ENCODE measurements at places on chromosomes 11 and 22.
A peak's percentile ranks its signal among the peaks of the same experiment; 100 is the strongest.

- no peak for DNase-seq
These were observed 6.9 kb downstream of the SMPD1 start for GRCh38 chr11:6397156-6397555.

DNA sequence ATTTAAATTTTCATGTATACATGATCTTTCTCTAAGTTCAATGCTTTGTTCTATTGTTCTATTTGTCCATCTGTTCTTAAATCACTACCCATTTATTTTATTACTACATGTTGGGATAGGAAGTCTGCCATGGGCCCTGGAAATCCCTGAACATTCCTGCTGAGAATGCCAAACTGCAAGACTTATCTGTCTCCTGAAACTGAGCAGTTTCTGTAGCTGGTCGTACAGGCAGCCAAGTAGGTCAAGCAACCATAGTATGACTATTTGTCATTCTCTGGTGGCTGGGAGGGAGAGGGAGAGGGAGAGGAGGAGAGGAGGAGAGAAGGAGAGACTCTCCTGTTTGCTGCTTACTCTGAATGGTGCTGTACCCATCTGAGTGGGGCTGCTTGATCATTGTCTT lies 82.8 kb upstream of the SNX19 start:
- no peak for DNase-seq

DNA sequence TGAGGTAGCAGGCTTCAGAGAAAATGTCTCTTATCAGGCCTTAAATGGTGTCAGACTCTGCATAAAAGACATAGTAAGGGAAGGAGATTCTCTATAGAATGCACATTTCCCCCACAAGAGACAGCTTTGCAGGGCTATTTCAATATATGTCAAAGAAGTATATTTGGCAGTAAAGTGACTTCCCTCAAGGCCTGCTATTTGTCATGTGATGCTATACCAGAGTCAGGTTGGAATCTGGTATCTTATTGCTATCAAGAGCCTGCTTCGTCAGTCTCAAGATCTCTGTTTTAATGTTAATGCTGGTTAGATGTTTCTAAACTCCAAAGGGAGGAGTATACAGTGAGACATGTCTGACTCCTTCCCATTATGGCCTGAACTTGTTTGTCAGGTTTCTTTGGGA lies 40.4 kb upstream of the MTMR2 start:
- no peak for DNase-seq

GRCh38 chr11:77422687-77423086 lies 51.2 kb downstream of the PAK1 start:
- DNase-seq, result no peak

DNA sequence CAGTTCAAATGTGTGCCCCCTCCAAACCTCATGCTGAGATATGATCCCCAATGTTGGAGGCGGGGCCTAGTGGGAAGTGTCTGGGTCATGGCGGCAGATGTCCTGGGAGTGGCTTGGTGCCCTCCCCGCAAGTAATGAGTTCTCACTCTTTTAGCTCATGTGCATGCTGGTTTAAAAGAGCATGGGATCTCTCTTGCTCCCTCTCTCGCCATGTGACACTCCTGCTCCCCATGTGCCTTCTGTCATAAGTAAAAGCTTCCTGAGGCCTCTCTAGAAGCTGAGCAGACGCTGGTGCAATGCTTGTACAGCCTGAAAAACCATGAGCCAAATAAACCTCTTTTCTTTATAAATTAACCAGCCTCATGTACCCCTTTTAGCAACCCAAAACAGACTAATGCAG lies 98.8 kb downstream of the SGSM3 start:
- no peak for DNase-seq

DNA sequence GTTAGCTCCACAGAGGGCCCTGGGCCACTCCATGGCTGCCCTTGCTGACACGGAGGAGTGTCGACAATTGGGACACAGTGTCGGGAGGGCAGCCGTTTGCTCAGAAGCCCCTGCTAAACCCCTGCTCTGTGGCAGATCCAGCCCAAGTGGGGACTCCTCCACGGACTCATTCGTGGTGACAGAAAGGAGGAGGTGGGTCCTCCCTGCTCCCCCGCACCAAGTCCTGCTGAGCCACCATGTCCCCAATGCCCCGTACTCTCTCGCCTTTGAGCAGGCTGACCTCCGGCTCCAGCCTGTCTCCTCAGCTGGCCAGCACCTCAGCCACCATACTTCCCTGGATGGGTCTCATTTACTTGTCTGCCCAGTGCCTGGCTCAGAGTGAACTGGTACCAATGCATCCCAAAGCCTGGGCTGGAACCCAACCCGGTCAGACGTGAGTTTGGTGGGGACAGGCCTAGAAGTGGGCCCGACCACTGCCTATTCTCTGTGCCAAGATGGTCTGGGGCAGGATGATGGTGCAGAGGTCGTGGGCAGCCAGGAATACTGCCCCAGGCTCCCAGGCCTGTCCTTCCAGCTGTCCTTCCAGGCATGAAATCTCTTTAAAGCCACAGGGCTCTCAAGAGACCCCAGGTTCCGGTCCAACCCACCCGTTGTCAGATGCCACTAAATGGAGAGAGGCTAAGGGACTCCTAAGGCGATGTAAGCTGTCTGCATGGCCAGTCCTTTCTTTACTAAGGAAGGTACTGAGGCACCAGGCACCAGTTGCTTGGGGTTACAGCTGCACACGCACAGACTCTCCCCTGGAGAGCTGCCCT lies 4.3 kb downstream of the CBX6 start:
- DNase-seq, result no peak

GRCh38 chr11:87368151-87368550 lies 330.4 kb downstream of the TMEM135 start:
- no peak for DNase-seq

DNA sequence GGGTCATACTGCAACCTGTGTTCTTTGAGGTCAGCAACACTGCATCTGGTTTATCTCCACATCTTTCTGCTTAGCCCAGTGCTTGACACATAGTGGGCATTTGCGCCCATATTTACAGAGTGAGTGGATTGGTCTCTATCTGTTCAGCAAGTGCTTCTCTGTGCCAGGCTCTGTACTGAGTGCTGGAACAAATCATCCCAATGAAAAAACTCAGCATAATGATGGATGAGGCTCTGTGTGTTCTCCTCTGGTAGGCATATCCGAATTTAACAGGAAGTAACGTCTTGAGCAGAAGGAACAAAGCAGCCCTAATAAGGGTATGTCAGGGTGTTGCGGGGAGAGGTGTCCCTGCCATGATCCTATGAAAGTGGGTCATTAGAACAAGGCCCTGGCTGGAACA lies 46.0 kb downstream of the MCM5 start:
- no peak for DNase-seq

GRCh38 chr11:120332822-120333716 lies 3.1 kb upstream of the ARHGEF12 start:
- DNase-seq, result no peak

GRCh38 chr11:68371171-68372041 lies 59.0 kb downstream of the LRP5 start:
- no peak for DNase-seq

DNA sequence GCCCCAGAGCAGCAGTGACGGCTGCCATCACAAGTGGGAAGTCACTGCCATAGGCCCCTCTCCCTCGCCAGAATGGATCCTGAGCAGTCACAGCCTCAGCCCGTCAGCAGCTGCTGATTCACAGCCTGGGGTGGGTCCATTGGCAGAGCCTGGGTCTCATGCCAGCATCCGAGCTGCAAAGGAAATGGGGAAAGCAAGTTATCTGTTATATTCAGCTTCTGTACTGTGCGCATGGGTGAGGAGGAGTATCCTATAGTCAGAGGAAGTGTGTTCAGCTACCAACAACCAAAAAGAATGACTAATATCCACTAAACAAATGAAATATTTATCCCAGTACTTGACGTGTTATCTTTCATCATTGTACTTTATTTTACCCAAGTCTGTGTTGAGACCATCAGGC lies 119.7 kb downstream of the RCN1 start:
- DNase-seq, result no peak

DNA sequence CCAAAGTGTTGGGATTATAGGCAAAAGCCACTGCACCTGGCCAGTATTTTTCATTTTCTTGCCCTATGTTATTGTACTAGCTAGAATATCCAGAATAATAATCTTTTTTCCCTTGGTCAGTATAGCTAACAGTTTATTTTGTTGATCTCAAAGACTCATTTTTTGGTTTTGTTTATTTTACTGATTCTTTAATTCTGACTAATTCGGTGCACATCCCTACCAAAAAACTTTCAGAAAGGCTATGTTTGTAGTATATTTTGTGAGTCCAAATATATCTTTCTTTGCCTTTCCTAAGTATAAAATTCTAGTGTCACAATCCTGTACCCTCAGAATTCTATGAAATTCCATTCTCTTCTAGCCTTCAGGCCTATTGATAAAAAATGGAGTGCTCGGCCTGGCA lies 84.3 kb downstream of the PHF21A start:
- DNase-seq, result no peak

DNA sequence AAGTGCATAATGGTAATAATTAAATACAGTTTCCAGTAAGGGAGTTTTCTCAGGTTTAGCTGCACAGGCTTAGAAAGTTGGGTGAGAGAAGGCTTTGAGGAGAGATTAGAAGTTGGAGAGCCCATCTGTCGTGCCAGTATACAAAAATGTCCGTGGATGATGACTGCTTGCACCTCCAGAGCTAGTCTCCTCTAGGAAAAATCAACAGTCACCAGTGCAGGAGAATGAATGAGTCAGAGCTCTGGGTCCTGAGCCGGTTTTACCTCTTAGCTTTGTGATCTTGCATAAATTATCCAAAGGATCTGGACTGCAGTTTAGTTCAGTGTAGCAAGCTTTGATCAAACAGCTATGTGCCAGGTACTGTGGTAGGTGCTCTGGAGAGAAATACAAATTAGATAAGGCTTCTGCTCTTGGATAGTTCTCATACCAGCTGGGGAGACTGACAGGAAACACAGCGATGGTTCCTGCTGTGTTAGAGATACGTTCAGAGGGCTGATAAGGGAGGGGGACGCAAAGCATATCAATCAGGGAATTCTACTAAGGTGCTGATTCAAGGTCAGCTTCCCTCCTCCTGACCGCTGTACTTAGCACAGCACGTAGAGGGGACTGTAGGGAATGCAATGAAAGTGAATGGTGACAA lies 125.9 kb downstream of the TEAD1 start:
- DNase-seq, result no peak

DNA sequence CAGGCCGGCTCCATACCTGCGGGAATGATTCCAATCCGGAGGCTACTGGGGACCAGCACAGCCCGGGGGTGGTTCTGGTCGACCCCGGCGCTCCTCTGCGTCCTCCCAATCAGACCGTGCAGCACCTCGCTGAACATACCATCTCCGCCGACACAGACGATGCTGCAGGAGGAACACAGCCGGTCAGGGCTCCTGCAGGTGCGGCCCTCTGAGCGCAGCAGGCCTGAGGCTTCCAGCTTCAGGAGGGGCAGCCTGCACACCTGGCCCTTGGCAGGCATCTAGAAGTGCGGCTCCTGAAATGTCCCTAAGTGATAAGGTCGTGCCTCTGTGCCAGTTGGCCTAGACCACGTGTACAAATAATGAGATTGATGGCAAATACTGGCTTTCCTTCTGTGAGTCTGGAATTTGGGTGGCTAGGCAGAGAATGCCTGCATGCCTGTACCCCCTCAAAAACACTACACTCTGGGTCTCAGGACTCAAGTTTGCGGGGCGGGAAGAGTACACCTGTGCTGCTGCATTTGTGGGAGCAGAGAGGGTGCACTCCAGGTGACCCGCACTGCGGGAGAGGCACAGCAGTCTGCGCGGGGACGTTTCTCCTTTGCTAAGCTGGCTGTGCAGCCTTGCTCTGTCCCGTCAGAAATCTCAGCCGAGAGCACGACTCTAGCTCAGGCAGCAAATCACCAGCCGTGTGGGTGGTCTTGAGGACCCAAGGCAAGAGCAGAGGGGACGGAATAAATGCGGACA lies 30.1 kb downstream of the CERK start:
- DNase-seq, result no peak

DNA sequence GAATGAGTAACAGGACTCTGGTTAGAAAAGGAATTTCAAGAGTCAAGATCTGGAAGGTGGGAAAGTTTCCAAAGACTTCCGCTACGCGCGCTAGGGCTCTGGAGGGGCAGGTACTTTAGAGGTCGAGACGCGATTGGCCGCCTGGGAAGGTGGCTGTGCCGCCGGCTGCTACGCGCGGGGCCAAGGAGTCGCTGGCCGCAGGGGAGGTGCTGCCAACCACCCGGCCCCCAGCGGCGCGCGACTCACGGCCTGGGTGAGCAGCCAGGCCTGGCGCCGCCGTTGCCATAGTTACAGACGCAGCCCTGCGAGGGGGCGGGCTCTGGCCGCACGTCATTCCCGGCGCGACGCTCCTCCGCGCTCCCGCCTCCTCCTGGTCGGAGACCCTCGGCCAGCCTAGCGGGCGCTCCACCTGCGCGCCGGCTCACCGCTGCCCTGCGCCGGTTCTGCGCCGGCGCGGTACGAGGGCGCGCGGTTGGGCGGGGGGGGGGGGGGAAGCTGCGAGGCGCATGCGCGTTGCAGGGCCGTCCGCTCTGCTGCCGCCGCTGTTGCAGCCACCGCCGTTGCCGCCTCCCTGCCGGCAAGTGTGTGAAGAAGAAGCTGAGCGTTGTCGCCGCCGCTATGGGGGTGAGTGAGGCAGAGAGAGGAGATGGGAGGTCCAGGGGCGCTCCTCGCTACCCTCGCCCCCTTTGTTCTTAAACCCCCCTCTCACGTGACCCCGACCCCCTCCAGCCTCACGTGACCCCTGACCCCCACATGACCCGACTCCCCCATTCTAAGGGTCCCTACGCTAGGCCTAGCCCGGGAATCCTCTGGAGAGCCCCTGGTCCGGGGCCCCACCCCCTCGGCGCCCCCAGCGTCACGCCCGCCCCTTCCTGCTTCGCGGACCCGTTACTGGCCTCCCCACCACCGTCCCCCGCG lies at the start of gene NAA40:
Gene NAA40, plus strand, starts transcription at position 524 of the 918 bp plus-strand sequence. Its CDS starts 95 bp downstream, at position 619.
- peak; percentile 98 for DNase-seq

DNA sequence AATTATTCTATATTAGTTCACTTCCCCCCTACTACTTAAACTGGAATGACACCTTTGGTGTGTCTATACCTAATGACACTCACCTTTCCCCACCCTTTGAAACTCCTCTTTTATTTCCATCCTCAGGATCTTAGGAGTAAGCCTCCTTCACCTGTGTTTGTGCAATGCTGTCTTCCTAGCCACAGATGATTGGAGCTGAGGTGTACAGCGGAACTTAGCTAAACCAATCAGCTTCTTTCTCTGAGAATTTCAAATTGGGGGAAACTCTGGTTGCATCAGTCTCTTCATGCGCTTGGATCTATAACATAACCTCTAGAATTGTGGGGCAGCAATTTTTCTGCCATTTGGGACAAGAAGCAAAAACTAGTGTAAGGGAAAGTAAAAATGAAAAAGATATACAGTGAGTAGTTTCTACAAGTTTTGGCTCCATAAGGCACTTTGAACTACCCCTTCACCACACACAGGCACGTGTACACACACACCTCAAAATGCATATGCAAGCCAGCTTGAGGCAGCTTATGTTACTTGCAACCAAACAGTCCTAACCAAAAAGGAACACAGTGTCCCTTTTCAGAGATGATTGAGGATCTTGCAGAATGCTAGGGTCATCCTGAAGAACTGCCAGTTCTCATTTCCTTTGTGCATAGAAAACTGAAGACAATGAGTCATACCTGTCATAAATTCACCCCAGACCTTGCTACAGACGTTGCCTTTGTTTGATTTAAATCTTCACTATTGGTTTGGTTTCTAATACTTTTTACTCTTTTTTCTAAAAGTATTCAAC lies 36.0 kb upstream of the LDLRAD3 start:
- DNase-seq, result no peak
